ENCODE measurements at places on chromosomes 5 and 9. TPM values are rescaled to one million over a fixed set of nuclear protein-coding genes. Genes with fewer than 3 reads are reported as not detected.
A peak's percentile ranks its signal among the peaks of the same experiment; 100 is the strongest.

DNA sequence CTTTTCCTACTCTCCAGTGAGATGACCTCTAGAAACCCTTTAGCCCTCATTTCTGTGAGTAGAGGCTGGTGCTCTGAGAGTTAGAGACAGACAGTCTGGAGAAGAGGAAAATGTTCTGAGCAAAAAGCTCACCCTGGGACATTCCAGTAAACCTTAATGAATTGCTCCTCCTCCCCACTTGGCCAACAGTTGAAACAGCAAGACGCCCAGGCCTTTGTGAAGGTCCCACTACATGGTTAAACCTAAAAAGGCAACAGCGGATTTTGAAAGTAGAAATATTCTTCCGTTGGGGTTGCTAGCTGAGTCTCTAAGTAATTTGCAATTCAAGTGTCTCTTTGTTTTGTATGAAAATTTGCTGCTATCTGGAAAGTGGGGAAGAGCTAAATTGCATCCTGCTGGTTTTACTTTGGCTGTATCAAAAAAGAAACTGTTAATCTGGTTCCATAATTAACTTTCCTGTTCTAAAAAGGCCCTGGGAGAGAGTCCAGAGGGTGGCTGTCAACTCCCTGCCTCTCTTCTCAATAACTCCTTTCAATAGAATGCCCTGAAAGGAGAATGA lies 63.8 kb downstream of the ATP10B start:
- no peak for DNase-seq

DNA sequence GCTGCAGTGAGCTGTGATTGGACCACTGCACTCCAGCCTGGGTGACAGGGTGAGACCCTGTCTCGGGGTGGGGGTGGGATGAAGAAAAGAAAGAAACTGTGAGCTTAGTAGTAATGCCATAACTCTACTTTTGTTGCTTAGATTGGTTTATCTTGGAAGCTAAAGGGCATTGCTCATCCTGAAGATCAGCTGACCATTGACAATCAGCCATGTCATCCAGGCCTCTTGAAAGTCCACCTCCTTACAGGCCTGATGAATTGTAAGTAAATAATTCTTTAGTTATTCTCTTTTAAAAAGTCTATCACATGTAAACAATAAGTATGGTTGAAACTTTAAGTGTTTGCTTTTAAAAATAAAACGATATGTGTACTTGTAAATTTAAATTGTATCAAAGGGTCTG lies 11.4 kb downstream of the OCLN start:
- no peak for DNase-seq

FSTL4 gene
- 0.58 TPM for total RNA-seq

DNA sequence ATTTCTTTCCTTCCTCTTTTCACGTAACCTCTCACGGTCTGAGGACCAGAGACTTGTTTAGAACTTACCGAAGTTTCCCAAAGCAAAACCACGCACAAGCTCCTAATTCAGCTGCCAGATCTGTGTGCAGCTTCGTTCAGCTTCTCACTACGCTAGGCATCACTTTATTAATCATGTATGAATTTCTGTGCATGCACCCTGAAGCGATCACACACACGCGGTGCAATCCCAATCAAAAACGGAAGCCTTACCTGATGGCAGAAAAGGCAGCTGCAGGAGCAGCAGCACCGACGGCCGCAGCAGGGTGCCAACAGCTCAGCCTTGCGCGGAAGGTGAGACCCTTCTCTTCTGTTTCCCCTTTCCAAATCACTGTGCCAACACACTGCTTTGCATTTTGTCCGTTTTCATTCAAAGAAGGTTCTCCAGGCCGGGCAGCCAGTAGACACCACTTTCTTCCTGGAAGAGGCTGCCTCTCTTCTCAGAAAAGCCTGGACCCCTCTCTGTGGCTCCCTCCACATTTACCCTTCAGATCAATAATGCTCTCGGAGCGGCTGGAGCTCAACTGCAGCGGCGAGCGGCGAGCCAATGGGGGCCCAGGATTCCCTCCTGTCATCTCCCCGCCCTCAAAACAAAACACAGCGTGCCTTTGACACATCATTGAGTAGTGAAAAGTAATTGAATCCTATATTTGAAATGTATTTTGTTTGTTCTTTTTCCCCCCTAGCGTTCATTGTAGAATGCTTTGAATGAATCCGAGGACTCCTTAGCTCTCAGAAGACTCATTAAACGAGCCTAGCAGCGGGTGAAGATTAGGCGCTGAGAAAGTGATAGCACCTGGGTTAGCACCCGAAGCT lies at the start of gene CDH12:
Gene CDH12, minus strand, starts transcription at position 538 of the 854 bp plus-strand sequence.
- DNase-seq: no peak

GRCh38 chr5:13994621-13995253 lies 50.2 kb upstream of the DNAH5 start:
- no peak for DNase-seq

GRCh38 chr5:67639313-67639712 lies 442.7 kb upstream of the CD180 start:
- DNase-seq: no peak

- DNase-seq: no peak
Observed at GRCh38 chr9:31321256-31321655, 1063.2 kb upstream of the ACO1 start.

F12 gene
- total RNA-seq: 15.3 TPM

SPINK4 gene
- 2.5 TPM for total RNA-seq

GRCh38 chr9:8278048-8278447 lies 478.5 kb upstream of the DMAC1 start:
- no peak for DNase-seq

TMEM167A gene
- 91.7 TPM for total RNA-seq

- no peak for DNase-seq
Observed at GRCh38 chr5:139413963-139414362, 10.1 kb upstream of the SPATA24 start.

OLFML2A gene
- 12.7 TPM for total RNA-seq

GRCh38 chr5:173998531-173998930 lies 9.6 kb downstream of the C5orf47 start:
- DNase-seq: no peak

KIF4B gene
- not detected for total RNA-seq

GRCh38 chr5:144315994-144316634 lies 145.4 kb downstream of the KCTD16 start:
- DNase-seq: peak; percentile 49

GRCh38 chr9:136671646-136672430 lies 9.1 kb downstream of the EGFL7 start:
- DNase-seq: no peak

WNK2 gene
- 37.2 TPM for total RNA-seq

- DNase-seq: peak; percentile 35
Observed at GRCh38 chr9:108272349-108272899, 583.4 kb downstream of the ACTL7B start.

DNA sequence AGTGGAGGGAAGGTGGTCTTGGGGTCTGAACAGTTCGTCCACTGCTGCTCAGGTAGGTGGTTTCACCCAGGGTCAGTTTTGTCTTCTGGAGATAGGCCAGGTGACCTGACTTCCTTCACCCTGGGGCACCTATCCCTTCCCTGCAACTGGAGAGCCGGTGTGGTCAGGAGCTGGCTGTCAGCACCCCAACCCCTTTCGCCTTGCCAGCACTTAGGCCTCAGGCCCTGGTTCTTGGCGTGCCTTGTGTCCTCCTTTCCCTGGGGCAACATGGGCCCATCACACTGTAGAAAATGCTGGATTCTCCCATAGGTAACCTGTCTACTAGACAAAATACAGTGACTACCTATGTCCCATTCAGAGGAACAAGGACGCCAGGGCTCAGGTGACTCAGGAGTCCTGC lies 13.1 kb downstream of the PROP1 start:
- DNase-seq: no peak

GRCh38 chr9:17217272-17217671 lies 82.4 kb downstream of the CNTLN start:
- DNase-seq: no peak

DNA sequence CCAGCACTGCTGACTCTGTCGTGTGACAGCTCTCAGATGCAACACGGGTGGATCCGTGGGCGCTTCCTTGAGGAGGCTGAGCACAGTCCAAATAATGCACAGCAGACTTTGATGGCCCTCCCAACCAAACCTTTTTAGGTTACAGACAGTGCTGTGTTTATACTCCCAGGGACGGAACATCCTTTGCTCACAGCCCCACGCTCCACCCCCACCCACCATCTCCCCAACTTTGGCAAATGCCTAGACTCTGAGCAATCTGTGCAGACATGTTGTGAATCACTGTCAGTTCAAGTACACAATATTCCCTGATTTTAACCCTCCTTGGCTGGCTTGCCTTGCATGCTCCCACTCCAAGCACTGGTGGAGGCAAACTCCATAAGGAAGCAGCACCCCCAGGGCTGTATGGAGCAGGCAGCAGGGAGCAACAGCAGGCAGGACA lies 324.6 kb downstream of the MLLT3 start:
- DNase-seq: peak; percentile 24

DNA sequence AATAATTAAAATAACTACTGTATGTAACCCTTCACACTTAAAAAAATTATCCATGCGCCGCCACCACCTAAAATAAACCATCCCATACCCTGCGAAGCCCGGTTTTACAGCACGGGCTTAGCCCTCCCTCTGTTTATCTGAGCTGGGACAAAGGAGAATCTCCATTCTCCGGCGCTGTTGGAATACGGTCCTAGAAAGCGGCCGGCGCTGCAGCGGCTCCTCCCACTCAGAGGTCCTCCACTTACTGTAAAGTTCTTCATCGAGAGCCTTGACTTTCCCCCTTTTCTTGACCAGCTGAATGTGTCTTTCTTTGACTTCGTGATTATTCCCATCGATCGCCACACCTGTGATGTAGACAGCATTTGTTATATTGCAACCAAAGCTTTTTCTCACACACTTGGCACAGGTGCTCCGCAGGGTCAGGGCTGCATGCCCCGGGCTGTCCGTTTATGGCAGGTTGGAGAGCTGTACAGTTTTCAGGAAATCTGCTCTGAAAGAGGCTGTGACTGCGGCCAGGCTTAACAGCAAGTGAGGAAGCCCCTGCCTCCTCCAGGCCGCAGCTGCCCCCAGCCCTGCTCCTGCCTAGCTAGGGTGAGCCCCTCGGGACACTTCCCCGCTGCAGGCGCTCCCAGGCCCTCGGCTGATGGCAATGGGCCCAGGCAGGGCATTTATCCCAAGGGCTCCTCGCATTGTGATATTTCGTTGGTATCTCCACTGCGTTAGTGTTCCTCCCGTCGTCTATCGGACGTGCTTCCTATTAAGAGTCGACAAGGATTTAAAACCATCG lies 16.7 kb downstream of the GFPT2 start:
- DNase-seq: no peak

RFX3 gene
- 16.3 TPM for total RNA-seq

- no peak for DNase-seq
Observed at GRCh38 chr9:116055536-116055935, 98.1 kb upstream of the PAPPA start.

DNA sequence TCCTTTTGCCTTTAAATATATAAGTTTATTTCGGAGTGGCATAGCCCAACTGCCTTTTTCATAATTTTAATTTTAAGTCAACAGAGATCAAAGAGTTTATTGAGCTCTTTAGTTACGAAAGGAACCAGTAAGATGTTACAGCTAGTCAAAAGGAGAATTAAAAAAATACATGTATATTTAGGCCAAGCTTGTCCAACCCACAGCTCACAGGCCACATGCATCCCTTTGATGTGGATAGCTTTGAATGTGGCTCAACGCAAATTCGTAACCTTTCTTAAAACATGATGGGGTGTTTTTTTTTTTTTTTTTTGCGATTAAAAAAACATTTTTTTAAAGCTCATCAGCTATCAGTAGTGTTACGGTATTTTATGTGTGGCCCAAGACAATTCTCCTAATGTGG lies 50.2 kb upstream of the IL31RA start:
- DNase-seq: no peak

GRCh38 chr5:2905741-2906140 lies 154.3 kb upstream of the IRX2 start:
- no peak for DNase-seq

DNA sequence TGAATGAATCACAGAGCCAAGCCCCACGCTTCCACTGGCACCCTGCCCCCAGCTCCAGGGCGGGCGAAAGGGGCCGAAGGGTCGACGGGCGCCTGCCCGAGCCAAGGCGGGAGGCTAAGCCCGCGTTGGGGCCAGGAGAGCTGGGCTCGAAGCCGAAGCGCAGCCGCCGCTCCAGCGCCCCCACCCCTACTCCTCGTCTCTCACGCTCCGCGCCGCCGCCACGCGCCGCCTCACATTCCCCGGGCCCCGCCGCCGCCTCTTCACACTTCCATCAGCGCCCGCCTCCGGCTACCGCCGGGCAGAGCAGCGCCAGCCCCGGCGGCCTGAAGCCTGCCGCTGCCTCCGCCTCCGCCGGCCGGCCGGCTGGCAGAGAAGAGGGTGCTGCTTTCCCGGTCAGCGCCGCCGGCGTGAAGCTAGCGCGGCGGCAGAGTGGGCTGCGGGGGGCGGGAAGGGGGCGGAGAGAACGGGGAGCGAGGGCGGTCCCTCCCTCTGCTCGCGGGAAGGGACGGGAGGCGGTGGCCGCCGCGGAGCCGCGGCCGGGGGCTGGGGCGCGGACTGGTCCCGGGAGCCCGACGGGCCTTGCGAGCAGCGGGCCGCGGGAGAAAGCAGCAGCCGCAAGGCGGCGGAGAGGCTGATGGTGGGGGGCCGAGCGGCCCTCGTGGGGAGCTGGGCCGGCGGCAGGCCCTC lies at the start of gene HOMER1:
Gene HOMER1, minus strand, starts transcription at position 431 of the 687 bp plus-strand sequence. CDS start 1,360 bp downstream, outside the sequence.
- peak; percentile 71 for DNase-seq
